ENCODE measurements at places on chromosomes 7 and 10.

DNA sequence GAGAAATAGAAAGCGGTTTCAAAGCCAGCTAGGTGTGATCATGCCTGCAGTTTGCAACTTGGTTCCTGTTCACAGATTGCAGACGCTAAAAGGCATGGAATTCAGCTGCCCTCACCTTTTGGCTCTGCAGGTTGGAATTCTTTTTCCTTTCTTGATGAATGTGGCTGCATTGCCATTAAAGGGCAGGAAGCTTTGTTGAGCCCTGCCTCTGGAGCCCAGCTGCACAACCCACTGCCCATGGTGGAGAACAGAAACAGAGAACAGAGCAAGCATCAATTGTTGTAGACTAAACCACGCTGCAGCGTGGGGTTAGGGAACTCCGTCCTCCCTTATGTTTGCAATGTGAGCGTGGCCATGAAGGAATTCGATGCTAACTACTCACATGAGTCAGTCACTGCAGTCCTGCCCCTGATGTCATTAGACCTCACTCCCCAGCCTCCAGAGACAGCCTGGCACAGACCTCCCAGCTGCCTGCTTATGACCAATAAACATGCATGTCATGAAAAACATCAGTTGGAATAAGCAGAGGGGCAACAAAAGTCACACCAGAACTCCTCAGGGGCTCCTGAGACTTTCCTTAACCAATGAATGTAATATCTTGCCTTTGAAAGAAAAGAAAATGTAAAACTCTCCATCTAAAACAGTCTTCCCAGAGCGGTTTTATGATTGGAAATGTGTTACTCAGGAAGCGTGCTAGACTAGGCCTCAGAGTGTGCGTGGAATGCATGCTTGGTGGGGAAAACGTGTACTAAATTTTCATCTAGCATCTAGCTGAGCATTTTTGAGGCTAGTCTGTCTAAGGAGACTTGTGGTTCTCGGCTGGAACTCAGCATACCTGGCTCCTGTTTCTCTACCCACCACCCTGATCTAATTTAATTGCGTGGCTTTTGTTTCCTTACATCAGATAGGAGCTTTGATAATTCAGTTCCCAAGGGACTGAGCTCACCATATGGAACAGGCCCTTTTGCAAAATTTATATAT is 232.2 kb downstream of the KIAA1217 start:
- no peak for DNase-seq

DNA sequence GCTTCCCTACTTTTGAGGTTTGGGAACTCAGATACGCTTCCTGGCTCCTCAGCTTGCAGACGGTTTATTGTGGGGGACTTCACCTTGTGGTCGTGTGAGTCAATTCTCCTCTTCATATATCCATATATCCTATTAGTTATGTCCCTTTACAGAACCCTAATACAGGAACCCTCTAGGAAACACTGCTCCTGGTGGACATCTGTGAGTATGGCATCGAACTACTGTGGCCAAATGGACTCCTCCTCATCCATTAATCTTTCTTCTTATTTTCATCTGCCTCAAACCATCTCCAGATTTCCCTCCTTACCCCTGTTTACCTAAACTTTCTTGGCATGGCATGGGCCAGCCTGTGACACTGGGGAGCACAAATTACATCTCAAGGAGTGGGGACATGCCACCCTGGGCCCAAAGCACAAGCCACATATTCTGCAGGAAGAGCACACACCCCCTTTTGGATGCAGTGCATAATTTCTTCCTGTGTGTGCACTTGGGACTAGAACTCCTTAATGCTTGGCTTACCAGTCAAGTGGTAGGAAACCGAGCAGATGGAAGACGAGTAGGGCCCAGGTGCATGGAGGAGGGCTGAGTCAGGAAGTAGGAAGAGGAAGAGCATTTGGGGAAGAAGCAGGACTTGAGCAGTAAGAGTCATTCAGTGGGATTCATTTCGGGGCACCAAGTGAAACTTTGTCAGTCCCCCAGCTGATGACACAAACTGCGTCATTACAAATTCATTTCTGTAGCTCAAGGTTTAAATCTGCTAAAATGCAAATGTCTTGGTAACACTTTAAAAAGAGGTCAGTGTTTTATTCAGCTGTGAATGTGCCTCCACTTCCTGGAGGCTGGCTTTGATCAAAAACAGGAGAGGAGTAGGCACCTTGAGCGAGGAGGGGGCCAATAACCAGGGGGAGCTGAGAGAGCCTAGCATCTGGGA is 80.8 kb upstream of the PLXNA4 start:
- DNase-seq: no peak

DNA sequence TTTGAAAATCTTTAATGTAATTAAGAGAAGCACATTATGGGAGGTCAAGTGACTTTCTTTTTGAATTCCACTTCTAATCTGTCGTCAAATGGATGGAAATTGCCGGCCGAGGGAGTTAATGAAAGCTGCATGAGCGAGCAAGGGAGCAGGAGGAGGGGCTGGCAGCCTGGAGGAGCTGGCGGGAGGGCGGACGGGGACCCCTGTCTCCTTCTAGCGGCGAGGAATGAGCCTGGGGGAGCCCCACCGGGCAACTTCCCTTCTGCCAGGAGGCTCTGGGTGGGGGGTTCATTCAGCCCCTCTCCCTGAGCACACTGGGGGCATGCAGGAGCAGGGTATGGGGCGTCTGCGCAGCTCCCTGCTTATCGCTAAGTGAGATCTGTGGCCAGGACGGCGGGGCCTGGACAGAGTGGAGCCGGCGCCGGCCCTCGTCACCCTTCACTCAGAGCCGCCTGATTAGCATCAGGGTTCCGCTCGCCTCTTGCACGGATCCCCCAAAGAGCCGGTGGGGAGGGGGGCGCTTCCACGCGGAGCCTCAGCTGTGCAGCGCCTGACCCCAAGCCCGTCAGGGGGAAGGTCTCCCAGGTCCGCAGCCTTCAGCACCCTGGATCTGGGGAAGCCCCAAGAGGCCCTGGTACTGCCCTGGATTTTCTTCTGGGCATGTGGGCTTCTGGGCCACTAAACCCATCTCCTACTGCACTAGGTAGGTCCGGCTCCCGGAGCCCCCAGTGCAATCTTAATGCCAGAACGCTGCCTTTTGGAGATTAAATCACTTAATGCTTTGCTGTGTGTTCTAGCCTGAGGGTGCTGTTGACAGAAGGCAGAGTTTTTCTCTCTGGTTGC is 680.8 kb downstream of the LRMDA start:
- no peak for DNase-seq

- DNase-seq: no peak
Measured at GRCh38 chr7:25659841-25660240, 431.6 kb upstream of the NPVF start.

- DNase-seq: no peak
Measured at GRCh38 chr10:11250304-11250703, 232.6 kb downstream of the CELF2 start.

DNA sequence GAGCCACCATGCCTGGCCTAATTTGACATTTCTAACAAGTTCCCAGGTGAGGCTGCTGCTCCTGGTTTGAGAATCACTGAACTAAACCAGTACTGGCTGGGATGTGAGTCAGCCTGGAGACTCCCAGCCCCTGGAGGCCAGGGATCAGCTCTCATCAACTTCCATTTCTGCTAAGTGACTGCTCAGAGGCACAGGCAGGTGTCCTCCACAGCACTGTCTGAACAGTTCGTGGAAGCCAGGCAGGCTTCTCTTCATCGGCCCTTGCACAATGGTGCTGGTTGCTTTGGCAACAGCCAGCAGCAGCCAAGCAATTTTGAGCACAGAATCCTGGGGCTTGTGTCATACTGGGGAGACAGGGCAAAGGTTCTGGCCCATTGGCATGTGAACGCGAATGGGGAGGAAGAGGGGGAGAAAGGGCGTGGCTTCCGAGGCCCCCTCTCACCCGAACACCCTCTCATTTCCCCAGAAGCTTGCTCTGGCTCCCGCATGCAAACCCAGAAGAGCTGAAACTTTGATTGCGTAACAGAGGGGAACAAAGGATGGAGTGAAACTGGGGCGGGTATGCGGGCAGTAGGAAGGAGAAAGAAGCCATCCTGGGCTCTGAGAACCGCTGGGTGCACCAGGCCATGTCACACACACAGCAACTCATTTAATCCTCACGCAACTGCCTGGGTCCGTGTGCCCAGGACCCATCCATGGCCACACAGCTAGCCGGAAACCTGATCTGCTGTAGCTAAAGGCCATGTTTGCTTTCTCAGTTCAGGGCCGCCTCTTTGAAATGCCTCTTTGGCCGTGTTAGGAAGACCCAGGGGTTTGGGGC is 9.0 kb upstream of the POR start:
- no peak for DNase-seq

DNA sequence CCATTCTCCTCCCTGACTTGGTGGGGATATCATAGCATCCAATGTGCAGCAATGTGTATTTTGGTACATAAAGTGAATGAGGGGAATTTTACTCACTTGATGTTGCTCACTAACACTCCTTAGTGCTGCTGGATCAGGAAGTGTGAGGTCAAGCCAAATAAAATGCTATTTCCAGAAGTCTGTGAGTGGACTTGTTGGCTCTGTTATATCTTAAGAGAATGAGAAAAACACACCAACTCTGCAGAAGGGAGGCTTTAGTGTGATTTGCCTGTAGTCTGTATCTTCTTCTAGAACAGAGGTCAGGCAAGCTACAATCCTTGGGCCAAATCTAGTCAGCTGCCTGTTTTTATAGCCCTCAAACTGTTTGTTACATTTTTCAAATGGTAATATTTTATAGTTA is 154.3 kb downstream of the POLR1F start:
- DNase-seq: no peak

DNA sequence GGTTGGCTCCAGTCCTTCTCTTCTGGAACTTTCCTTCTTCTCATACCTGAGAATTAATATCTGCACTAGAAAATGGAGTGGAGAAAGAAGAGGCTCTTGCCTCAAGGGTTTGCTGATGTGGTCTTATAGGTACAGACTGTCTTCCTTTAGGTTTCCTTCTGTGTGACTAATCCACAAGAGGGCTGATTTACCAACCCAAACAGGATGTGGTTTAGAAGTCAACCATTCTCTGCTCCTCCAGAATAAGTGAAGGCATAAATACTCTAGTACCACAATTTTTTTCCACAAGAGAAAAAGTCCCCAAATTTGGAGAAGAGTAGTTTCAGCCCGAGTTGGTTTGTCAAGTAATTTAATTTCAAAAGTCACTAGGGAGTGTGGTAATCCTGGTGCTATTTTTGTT is 85.8 kb downstream of the NRP1 start:
- DNase-seq: no peak

GRCh38 chr10:126131341-126131740 is 235.0 kb downstream of the FANK1 start:
- no peak for DNase-seq

DNA sequence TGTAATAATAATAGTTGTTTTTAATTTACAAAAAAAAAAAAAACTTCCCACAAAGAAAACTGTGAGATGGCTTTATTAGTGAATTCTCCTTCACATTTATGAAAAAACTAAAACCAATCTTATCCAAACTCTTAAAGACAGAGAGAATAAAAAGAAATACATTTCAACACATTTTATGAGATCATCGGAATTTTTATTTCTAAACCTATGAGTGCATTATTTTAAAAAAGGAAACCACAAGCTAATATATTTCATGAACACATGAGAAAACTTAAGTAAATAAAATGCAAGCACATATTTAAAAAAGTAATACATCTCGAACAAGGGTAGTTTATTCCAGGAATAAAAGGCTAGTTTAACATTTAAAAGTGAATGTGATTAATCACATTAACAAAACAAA is 31.5 kb downstream of the C7orf25 start:
- DNase-seq: no peak

- DNase-seq: no peak
Measured at GRCh38 chr10:78389419-78389818, 355.8 kb downstream of the RPS24 start.

GRCh38 chr10:124550293-124551034 is 88.8 kb downstream of the LHPP start:
- peak; percentile 56 for DNase-seq

GRCh38 chr7:32206987-32207386 is 136.8 kb upstream of the PDE1C start:
- no peak for DNase-seq

- no peak for DNase-seq
Measured at GRCh38 chr7:2484868-2485267, 8.7 kb upstream of the GRIFIN start.

GRCh38 chr10:43765516-43765915 is 116.8 kb upstream of the ZNF32 start:
- DNase-seq: no peak

GRCh38 chr7:64795176-64795575 is 948 bp downstream of the ZNF138 start:
- DNase-seq: no peak
